ENCODE measurements at places on chromosomes 12 and 14.

DNA sequence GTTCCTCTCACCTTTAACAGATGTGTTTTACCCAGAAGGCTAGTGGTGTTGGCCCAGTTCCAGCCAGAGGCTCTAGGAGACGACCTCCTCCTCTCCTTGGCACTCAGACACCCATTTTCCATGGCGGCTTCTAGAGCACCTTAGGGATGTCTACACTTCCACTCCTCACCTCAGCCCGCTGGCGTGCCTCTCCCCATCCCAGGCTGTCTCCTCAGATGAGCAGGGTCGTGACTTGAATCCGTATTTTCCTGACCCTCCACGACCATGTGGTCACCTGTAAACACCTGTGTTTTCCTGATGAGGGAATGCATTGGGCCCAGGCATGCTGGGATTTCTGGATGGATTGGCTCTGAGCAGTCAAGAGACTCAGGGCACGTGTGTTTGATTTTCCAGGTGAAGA, 21.8 kb upstream of the RIN3 start:
- DNase-seq, result no peak

- DNase-seq, result no peak
Measured at GRCh38 chr12:89353188-89353822, 1.0 kb upstream of the DUSP6 start.

GRCh38 chr12:130434560-130434959, 96.9 kb downstream of the PIWIL1 start:
- DNase-seq, result no peak

GRCh38 chr14:99062216-99062615, 209.8 kb downstream of the BCL11B start:
- no peak for DNase-seq

DNA sequence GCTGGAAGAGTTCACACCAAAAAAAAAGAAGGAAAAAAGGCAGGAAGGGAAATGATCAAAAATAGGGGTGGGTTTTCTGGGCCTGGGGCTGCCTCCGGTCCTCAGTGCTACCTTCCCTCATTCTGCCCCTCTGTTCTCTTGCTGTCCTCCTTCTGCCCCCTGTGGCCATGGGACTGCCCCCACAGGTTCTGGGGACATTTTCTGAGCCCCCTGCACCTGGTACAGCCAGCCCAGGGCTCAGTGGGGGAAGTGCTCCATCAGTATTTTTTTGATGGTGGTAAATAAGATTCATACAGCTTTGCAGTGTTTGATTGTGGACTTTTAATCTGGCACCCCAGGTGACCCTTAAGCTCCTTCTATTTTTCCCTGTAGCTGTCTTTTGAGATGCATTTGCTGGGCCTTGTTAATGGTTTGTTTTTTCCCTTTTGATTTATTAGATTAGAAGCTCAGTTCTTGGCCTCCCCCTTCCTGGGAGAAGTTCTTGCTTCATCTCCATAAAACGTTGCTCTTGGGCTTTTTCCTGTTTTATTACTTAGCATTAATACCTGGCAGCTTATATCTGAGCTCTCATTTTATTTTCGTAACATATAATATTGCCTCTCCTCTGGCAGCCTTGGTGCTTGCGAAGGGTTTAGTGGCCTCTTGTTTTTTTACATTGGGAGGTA, 43.1 kb downstream of the CHST11 start:
- no peak for DNase-seq

GRCh38 chr12:89070603-89071002, 281.7 kb downstream of the DUSP6 start:
- no peak for DNase-seq

DNA sequence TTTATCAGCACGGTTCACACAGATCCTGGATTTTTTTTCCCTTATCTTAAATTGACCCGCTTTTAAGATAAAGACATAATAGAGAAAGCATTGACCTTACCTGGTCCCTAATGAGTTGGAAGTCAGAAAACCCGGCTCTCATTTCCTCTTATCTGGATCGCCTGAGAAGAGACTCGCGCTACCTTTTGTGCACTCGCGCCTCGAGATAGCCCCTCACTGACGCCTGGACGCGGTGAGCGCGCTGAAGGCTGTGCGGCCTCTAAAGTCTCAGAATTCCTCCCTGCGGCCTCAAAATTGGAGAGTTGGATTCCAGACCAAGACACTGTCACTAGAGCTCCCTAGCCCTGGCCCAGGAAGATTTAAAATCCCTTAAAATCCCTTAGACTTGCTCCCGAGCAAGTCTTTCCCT, 7.0 kb downstream of the NKX2-1 start:
- DNase-seq, result no peak

- peak; percentile 52 for DNase-seq
Measured at GRCh38 chr14:60064491-60065072, 27.1 kb upstream of the PCNX4 start.

DNA sequence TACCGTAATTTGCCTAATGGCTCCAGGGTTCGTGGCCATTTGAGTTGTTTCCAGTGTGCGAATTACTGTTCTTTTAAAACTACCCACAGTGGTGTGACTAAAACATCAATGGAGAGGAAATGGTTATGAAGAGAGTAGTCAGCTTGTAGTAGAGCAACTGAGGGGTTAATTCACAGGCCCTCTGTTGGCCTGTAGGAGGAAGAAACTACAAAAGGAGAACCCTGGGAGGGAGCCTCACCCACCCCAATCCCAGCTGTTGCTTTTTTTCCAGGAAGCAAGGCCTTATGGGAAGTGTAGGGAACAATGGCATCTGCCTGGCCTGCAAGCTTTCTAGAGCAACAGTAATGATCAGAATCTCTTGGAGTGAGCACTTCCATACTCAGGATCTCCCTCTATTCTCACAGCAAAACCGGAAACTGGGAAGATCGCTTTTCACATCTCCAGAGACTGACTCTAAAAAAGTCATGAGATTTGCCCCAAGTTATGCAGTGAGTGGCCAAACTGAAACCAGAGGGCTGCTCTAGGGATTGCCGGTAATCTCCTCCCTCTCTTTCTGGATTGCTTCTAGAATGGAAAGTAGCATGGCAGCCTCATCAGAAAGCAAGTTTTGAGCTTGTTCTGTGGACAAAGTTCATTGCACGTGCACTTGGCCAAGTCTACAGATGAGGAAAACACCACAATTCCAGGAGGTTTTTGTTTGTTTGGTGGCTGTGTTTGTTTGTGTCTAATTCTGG, 125.3 kb upstream of the PWP1 start:
- no peak for DNase-seq

DNA sequence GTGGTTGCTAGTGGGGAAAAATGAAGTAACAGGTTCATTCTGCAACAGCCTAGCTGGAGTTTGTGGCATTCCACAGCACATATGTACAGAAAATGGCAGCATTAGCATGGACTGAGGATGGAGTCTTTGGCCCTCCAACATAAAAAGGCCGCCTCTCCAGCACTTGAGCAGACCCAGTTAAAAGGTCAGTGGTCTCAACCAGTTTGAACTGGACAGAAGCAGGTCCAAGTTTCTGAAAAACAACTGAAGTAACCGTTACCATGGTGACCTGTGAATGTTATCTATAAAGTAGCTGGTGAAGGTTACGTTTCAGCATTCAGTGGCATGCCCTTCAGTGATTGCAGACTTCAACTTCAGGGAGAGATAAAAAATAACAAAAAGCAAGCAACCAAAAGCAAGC, 34.1 kb upstream of the OR10AD1 start:
- no peak for DNase-seq

DNA sequence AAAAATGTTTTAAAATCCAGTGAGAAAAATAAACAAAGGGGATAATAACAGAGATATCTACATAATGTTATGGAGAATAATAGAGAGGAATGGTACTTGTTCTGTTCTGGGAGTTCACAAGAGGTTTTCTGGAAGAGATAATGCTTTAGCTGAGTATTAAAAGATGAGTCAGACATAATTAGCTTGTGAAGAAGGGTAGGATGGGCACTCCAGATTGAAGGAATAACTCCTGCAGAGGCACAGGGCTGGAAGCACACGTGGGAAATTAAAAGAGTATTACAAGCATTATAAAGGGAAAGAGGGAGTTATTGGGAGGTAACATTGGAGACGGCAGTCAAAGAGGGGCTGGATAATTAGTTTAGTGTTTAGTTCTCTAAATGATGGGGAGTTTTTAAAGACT, 124.9 kb upstream of the BTG1 start:
- no peak for DNase-seq

DNA sequence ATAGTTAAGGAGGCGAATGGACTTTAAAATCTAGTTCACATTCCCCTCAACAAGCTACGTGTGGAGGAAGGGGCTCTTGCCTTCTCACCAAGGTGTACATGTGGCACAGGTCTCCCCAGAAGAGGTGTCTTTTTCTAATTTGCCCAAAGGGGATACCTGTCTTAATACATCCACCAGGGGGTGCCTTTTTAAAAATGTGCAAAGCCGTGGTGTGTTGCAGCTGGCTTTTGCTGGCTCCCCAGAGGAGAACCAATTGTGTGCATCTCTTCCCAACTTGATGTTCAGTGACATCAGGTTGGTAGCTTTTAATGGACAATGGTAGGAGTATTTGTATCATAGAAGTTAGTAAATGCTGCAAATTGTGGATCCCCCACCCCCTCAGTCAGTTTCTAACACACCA, 33.8 kb downstream of the CREBL2 start:
- peak; percentile 73 for DNase-seq

GRCh38 chr12:109592905-109593272, 19.3 kb downstream of the MVK start:
- DNase-seq, result no peak

- DNase-seq, result peak; percentile 53
Measured at GRCh38 chr12:119544765-119545625, 48.6 kb upstream of the TMEM233 start.

DNA sequence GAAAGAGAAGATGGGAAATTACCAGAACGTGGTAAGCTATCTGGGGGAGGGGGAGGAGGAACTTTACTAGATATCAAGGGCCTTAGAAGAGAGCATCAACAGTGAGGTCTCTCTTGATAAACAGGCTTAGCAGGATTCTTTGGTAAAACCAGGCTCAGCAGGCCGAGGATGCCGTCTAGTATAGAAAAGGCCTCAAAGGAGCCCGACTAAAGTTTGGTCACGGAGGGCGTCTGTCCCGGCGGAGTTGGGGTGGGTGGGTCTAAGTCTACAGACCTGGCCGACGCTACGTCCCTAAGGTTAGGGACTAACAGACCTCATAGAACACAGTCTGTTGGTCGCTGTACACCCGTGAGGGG, 538 bp upstream of the TIGAR start:
- DNase-seq, result no peak

DNA sequence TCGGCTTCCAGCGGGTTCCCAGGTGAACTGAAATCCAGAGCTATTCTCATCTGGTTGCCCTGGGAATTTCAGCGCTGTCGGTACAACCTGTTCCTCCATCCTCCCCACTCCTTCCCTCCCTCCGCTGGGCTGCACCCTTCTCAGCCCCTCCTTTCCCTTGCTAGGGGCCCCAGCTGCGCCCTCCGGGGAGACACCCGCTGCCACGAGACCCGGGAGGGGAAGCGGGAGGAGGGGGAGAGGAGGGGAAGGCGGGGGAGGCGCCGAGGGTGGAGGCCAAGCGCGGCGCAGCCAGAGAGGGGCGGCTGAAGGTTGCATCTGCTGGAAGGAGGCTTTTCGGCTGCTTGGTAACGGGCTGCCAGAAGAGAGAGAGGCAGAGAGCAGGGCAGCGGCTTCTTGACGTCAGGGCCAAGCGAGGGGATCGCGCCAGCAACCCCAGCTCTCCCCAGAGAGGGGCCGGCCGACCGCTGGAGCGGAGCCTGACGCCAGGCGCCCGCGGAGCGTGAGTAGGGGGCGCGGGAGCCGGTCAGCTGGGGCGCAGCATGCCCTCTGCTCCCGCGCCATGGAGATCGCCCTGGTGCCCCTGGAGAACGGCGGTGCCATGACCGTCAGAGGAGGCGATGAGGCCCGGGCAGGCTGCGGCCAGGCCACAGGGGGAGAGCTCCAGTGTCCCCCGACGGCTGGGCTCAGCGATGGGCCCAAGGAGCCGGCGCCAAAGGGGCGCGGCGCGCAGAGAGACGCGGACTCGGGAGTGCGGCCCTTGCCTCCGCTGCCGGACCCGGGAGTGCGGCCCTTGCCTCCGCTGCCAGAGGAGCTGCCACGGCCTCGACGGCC, at the start of gene KCNA5:
Gene KCNA5, plus strand, starts transcription at position 291 of the 831 bp plus-strand sequence. Its CDS starts 269 bp downstream, at position 560.
- DNase-seq, result no peak

DNA sequence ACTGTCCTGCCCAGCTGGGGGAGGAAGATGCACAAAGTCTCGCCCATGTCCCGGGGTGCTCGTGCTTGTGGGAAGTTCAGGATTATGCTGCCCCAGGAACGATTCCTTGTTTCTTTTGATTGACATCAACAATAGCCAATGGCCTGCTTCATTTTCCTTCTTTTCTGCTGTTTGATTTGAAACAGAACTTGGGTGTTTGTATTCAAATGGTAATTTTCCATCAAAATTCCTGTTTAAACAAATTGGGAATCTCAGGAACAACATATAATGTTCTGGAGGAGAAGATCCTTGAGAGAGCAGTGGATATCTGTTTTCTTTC, 97.4 kb downstream of the ADGRD1 start:
- no peak for DNase-seq

- no peak for DNase-seq
Measured at GRCh38 chr12:67077617-67078016, 191.5 kb upstream of the CAND1 start.

- no peak for DNase-seq
Measured at GRCh38 chr14:95910628-95911027, 34.0 kb downstream of the TUNAR start.

DNA sequence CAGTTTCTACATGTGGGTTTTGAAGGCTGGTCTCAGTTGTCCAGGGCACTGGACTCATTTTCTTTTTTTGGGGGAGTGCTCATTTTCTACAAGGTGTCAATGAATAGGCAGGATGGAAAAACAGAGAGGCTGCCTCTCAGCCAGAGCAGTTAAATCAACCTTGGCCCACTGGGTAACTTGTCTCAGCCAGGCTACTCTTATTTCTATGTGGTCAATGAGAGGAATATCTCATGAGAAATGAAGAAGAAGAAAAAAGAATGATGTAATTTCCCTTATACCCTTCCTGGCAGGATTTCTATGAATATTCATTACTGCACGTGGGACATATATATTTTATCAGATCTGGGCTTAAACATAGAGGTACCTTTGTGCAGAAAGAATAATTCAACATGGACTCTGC, 155.2 kb upstream of the E2F7 start:
- no peak for DNase-seq

All from CD4-positive, alpha-beta T cell treated with Interleukin-4 for 4 hours (primary cell).